ENCODE measurements at places on chromosomes 3 and 15.

DNA sequence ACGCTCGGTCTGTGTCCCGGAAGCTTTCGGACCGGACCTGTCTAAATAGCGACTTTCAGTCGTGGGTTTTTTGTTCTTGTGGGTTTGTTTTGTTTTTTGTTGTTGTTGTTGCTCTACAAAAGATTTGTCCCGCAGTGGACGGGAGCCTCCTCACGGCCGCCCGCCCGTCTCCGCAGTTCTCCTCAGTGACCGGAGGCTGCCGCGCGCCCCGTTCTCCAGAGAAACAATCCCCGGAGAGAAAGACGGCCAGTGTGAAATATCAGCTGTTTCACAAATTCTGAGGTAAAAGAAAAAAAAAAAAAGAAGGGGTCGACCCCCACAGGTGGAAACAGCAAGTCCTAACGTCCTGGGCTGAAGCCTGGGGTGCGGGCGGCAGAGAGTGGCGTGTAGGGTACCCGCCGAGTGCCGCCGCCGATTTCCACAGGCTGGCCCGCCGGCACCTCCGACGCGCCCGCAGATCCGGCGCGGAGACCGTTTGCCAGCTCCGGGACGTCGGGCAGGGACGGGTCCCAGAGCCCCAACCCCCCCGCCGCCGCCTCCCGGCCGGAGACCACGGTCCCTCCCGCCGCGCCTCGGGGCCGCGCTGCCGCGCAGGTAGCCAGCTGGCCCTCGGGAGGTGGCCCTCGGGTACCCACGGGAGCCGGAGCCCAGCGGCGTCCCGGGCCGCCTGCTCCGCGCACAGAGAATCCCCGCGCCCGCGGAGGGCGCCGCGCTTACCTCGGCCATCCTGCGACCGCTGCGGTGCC, 478 bp downstream of the BNC1 start:
- no peak overlapping the region for H3K4me3 ChIP-seq
- H3K27me3 ChIP-seq, result peaks cover 84% of the 10 kb centered on the region
- H3K4me1 ChIP-seq, result peaks cover 9% of the 10 kb centered on the region
- no peaks in the 10 kb centered on the region for H3K36me3 ChIP-seq

GRCh38 chr3:157872902-157873301, 233.3 kb downstream of the SHOX2 start:
- no peak overlapping the region for H3K4me3 ChIP-seq
- H3K4me1 ChIP-seq, result no peaks in the 10 kb centered on the region
- DNase-seq, result no peak
- no peaks in the 10 kb centered on the region for H3K27me3 ChIP-seq
- no peak overlapping the region for H3K27ac ChIP-seq

GRCh38 chr3:51678641-51679040, 7.6 kb downstream of the TEX264 start:
- H3K27ac ChIP-seq, result peak overlapping the region; percentile 70
- no peak overlapping the region for H3K4me3 ChIP-seq
- peaks cover 92% of the 10 kb centered on the region for H3K4me1 ChIP-seq
- no peak for DNase-seq

DNA sequence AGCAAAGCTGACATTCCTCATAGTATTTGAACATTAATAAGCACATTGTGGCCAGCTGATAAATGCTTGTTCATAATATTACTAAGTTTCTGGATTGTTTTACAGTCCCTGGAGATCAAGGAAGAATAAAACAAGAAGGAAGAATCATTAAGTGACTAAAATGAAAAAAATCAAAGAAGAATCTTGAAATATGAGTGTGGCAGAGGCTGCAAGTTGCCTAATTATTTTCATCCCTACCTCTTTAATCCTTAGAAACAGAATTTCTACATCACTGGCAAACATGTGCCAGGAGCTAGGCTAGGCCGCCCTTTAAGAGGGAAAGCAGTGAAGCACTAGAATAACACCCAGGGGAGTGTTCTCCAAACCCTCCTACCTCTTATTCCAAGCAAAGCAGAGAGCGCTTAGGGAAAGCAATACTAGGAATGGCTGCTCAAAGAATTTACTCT, 98.9 kb downstream of the MAGI1 start:
- H3K27me3 ChIP-seq, result peaks cover 4% of the 10 kb centered on the region
- H3K4me1 ChIP-seq, result peaks cover 16% of the 10 kb centered on the region
- no peak for DNase-seq
- no peak overlapping the region for H3K27ac ChIP-seq
- H3K4me3 ChIP-seq, result no peak overlapping the region

DNA sequence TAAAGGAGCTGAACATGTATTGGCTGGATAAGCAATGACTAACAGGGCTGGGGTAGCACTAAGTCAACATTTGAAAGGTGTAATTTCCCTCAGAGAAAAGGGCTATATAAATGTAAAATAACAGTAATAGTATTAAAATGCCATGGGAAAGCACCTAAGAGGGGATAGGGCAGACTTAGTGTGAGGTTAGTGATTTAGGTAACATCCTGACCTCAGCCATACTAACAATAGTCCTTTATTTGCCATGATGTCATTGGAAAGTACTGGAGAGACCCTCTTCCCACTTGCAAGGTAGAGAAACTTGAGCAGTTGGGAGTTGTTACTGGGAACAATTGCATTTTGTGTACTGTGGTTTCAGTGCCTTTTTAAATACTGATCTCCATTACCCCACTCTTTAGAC, 103.4 kb downstream of the LSAMP start:
- no peaks in the 10 kb centered on the region for H3K27me3 ChIP-seq
- no peak overlapping the region for H3K4me3 ChIP-seq
- H3K36me3 ChIP-seq, result no peaks in the 10 kb centered on the region
- H3K4me1 ChIP-seq, result no peaks in the 10 kb centered on the region
- H3K27ac ChIP-seq, result no peak overlapping the region
- no peak for DNase-seq

DNA sequence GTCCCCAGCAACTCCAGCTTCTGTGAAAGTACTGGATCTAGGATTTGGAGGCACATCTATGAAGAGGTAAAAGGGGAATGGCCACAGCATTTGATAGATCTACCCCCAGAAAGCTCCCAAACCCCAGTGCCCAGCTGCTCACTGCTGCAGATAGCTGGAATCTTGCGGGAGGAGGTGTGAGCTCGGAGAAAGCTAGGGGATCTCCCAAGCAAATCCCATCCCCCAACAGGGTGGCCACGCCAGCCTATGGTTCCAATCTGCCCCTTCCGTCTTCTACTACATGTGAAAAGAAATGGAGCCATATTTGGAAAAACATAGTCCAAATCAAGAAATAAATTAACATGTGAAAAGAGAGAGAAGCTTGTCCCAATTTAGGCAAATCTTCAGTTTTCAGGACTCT, 42.0 kb downstream of the SEMA5B start:
- H3K27ac ChIP-seq, result no peak overlapping the region
- H3K27me3 ChIP-seq, result peaks cover 78% of the 10 kb centered on the region
- no peak for DNase-seq
- H3K36me3 ChIP-seq, result no peaks in the 10 kb centered on the region
- no peak overlapping the region for H3K4me3 ChIP-seq

- no peak for DNase-seq
- peaks cover 7% of the 10 kb centered on the region for H3K4me1 ChIP-seq
- no peak overlapping the region for H3K27ac ChIP-seq
- H3K27me3 ChIP-seq, result peaks cover 15% of the 10 kb centered on the region
- no peak overlapping the region for H3K4me3 ChIP-seq
Measured at GRCh38 chr3:184766555-184767261, 45.3 kb upstream of the VPS8 start.

DNA sequence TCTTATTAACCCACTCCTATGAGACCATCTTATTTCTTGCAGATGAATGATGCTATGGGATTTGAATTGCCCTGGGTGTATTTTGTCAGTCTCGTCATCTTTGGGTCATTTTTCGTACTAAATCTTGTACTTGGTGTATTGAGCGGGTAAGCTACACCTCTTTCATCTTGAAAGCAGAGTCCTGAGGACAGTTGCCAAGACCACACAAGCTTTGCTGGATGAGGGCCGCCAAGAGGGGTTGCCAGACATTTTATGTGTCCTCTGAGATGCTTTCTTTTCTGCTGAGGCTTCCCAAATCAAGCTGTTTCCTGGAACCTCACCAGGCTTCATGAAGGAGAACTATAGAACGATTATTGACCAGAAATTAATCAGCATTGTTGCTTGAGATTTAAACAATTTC, 173.2 kb downstream of the CHDH start:
- peaks cover 35% of the 10 kb centered on the region for H3K27me3 ChIP-seq
- H3K4me1 ChIP-seq, result no peaks in the 10 kb centered on the region
- no peak overlapping the region for H3K4me3 ChIP-seq
- no peak for DNase-seq
- H3K36me3 ChIP-seq, result no peaks in the 10 kb centered on the region

DNA sequence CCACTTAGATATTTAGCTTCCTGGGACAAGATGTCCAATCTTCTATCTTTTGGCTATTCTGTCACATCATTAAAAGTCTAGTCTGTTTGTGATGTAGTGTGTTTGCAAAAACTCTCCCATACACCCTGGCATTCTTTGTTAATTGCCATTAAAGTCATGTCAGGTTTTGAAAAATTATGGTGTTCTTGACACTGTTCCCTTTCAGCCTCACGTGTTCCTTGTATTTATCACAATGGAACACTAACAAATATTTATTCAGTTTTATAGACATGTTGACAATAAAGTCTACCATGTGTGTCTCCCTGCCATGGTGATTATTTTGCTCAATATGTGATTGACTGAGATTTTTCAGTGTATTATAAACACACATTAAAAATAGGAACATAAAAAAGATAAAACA, 9.4 kb upstream of the CACNA1D start:
- no peak for DNase-seq
- no peak overlapping the region for H3K27ac ChIP-seq
- no peaks in the 10 kb centered on the region for H3K36me3 ChIP-seq
- H3K27me3 ChIP-seq, result peaks cover 41% of the 10 kb centered on the region

DNA sequence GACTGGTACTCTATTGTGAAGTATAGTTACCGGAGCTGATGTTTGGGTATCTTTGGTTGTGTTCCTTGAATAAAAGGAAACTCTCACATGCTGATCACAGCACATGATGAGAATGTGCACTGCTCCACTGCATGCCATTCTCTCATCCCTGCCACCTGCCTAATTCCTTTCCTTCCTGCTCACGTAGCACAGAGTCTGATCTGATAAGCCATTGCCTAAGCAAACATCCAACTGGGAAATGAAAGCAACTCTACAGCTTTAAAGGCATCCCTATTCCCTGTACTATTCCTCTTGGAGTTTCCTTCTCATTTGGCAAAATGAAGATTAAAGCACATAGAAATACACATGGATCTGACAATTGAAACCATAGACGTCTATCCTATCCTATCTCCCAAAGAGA, 359.8 kb downstream of the C3orf38 start:
- no peak overlapping the region for H3K4me3 ChIP-seq
- H3K27me3 ChIP-seq, result no peaks in the 10 kb centered on the region
- no peaks in the 10 kb centered on the region for H3K36me3 ChIP-seq
- no peaks in the 10 kb centered on the region for H3K4me1 ChIP-seq

- peak; percentile 61 for DNase-seq
- no peak overlapping the region for H3K27ac ChIP-seq
- H3K4me3 ChIP-seq, result no peak overlapping the region
- peaks cover 21% of the 10 kb centered on the region for H3K27me3 ChIP-seq
Measured at GRCh38 chr3:156448300-156448699, 106.6 kb downstream of the SSR3 start.

- peaks cover 64% of the 10 kb centered on the region for H3K27me3 ChIP-seq
- H3K27ac ChIP-seq, result no peak overlapping the region
- H3K36me3 ChIP-seq, result no peaks in the 10 kb centered on the region
- H3K4me1 ChIP-seq, result no peaks in the 10 kb centered on the region
- DNase-seq, result no peak
Measured at GRCh38 chr15:32033186-32033890, 3.0 kb downstream of the CHRNA7 start.

DNA sequence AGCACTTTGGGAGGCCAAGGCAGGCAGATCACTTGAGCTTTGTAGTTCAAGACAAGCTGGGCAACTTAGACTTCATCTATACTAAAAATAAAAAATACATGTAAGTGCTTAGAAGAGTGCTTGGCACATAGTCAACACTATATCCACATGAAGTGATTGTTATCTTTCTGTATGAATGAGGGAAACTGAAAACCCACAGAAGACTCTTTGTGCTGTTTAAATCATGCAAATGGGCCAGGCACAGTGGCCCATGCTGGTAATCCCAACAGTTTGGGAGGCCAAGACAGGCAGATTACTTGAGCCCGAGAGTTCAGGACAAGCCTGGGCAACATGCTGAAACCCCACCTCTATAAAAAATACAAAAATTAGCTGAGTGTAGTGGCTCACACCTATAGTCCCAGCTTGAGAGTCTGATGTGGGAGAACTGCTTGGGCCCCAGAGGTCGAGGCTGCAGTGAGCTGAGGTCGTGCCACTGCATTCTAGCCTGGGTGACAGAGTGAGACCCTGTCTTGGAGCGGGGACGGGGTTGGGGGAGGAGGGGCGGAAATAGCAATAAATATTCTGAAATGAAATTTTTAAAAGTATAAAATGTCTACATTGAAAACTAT, 129.7 kb downstream of the NR2E3 start:
- peaks cover 3% of the 10 kb centered on the region for H3K36me3 ChIP-seq
- no peaks in the 10 kb centered on the region for H3K27me3 ChIP-seq
- no peak overlapping the region for H3K4me3 ChIP-seq

- H3K4me1 ChIP-seq, result no peaks in the 10 kb centered on the region
- no peak overlapping the region for H3K27ac ChIP-seq
- no peak for DNase-seq
- no peak overlapping the region for H3K4me3 ChIP-seq
- no peaks in the 10 kb centered on the region for H3K27me3 ChIP-seq
Measured at GRCh38 chr3:115996420-115997108, 373.3 kb downstream of the GAP43 start.

- H3K4me3 ChIP-seq, result no peak overlapping the region
- H3K36me3 ChIP-seq, result no peaks in the 10 kb centered on the region
- DNase-seq, result no peak
- no peaks in the 10 kb centered on the region for H3K4me1 ChIP-seq
Measured at GRCh38 chr3:96731031-96731430, 83.4 kb upstream of the EPHA6 start.

- DNase-seq, result peak; percentile 21
- H3K27me3 ChIP-seq, result peaks cover 20% of the 10 kb centered on the region
- H3K4me1 ChIP-seq, result peaks cover 25% of the 10 kb centered on the region
- no peak overlapping the region for H3K27ac ChIP-seq
Measured at GRCh38 chr3:46491089-46492070, 6.4 kb upstream of the RTP3 start.
